ENCODE measurements at places on chromosomes 1 and 21.

GRCh38 chr1:55468142-55468795 lies 253.1 kb upstream of the USP24 start:
- no peak for DNase-seq

- DNase-seq = no peak
These were observed 683 bp downstream of the PPOX start for GRCh38 chr1:161166669-161167548.

DNA sequence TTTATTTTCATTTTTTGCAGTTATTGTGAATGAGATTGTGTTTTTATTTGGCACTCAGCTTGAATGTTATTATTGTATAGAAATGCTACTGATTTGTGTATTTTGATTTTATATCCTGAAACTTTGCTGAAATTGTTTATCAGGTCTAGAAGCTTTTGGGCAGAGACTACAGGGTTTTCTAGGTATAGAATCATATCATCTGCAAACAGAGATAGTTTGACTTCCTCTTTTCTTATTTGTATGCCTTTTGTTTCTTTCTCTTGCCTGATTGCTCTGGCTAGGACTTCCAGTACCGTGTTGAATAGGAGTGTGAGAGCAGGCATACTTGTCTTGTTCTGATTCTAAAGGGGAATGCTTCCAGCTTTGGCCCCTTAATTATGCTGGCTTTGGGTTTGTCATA lies 27.3 kb downstream of the ZNF691 start:
- DNase-seq = no peak

DNA sequence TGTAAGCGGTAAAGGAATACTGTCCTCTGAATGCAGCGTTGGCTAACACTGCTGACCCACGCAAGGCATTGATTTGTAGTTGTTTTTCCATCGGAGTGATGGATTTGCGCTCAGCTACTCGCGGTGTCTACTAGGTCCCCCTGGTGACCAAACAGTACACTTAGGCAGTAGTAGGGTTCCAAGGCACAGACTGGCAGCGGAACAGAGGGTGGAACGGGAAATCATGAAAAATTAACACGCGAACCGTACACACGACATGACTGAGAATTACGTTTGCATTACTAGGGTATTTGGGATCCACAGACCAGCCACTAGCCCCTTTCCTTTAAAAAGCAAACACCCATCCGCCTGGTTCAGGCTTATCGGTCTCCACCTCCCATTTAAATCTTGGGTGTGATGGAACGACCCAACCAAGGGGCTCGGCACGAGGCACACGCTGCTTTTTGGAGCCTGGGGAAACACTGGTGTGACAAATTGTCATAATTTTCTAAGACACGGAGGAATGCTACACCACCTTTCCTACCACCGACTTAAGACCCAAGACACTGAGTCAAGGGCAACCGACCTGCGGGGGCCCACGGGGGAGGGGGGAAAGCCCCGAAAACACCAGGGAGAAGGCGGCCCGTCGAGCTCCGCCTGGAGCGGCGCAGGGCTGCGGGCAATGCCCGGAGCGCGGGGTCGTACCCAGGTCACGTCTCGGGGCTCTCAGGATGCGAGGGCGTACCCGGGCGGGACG lies 699 bp downstream of the DIPK1A start:
- DNase-seq = no peak

DNA sequence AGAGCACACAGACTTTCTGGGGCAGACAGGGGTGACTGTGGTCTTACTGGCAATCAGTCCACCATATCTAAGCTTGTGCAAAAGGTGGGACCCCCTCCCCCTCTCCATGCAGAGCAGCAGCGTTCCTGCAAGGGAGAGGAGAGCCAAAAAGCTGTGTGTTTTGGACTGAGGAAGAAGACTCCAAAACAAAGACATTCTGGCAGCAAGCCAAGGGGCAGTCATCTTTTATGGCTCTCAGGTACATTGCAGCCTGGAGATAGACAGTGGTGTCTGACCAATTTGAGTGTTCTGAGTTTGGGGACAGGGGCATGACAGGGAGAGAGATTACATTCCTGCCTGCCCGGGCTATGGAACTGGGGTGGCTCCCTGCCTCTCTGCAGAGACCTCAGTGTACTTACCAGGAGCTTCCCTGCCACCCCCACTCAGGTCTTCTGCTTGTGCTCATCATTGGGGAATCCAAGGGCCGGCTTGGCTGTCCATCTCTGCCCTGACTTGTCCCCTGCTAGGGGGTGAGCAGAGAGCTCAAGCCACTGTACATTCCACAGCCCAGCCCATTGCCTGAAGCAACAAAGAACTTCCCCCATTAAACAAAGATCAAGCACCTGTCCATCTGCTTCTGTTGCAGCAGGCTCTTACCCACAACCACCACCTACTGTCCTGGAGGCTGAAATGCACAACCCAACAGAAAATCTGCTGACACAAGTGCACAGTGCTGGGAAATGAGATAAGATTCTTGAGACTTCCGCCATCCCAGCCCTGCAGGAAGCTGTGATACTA lies 131.1 kb downstream of the EVI5 start:
- DNase-seq = no peak

GRCh38 chr1:36590771-36591170 lies 108.1 kb upstream of the CSF3R start:
- no peak for DNase-seq

DNA sequence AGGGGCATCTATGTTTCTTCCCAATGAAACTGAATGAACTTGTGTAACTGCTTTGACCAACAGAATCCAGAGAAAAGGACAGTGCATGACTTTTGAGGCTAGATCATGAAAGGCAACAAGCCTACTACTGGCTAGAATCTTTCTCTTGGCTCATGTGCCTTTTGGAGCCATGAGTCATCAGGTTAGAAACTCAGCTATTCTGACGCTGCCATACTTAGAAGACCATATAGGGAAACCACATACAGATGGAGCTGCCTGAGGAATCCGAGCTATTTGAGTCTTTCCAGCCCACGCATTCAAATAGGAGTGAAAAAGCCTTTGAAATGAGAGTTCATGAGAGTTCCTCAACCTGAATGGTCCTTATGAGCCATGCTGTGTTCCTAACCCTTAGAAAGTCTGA lies 738.5 kb upstream of the CHRM3 start:
- DNase-seq = no peak

DNA sequence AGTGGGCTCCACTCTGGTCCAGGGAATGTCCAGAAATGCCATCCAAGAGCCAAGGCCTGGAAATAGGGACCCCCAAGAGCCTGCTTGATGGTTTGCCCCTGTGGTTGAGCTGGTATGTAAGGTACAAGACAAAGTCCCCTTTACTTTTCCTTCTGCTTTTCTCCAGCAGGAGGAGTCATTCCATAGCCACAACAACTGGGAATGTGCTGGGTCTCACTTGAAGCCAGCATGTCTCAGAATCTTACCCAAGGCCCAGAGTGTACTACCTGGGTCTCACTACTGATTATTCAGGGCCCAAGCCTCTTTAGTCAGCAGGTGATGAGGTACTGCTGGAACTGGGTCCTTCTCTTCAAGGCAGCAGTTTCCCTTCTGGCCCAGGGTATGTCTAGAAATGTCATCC lies 62.1 kb upstream of the CD55 start:
- no peak for DNase-seq

DNA sequence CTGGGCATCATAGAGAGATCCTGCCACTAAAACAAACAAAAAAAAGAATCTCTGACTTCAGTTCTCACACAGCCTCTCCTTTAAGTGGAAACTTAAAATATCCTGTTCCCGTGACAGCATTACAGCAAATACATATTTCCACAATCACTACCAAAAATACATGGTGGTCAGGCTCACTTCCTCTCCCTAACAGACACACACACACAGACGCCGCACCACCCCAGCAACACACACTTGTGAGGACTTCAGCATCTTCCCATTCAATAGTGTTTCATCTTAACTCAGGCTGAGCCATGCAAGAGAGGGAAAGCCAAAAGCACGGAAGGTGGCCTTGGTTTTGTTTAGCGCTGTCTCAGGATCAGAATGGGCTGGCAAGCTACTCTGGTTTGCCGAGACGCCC lies 21.9 kb downstream of the KIAA1614 start:
- DNase-seq = no peak

- DNase-seq = peak; percentile 24
These were observed 3.0 kb upstream of the SDE2 start for GRCh38 chr1:226001963-226002666.

- DNase-seq = no peak
These were observed 60.3 kb downstream of the UBE2T start for GRCh38 chr1:202281316-202282024.

GRCh38 chr1:202578565-202578964 lies 131.7 kb downstream of the SYT2 start:
- no peak for DNase-seq

DNA sequence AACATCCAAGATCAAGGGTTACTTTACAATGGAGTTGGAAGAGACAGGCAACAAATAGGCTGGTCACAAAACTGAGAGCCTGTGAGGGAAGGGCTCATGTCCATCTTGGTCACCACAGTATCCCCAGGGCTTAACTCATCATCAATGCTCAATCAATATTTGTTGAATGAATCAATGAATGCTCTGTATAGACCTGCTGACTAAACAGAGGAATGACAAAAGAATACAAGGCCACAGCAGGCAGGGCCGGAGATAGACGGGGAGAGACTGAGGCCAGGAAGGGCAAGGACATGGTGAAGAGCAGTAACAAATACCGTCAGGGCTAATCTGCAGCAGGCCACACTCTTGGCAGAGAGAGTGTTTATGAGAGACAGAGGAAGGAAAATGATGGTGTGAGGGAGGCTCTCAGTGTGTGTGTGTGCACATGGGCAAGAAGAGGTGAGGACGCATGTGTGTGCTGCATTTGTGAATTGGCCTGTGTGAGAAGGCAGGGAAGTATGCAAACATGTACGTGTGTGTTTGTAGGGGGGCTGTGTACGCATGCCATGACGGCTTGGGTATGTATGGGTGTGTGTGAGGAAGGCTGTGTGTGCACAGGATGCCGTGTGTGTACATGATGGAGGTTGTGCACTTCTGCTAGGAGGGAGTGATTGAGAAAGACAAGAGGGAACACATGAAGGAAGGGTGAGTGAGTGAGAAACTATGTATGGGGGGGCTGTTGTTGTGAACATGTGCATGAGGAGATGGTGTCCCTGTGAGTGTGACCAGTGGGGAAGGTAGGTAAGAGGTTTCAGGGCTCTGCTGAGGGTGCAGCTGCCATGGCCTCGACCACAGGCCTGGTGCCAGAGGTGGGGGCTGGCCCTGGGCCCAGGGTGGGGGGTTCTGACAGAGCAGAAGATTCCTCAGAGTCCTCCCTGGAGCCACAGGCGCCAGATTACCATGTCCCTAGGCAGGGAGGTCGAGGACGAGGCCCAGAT lies 15.4 kb downstream of the AHDC1 start:
- DNase-seq = no peak

GRCh38 chr1:161791904-161792655 lies 26.0 kb downstream of the ATF6 start:
- DNase-seq = no peak

GRCh38 chr1:178802873-178803272 lies 68.0 kb downstream of the ANGPTL1 start:
- no peak for DNase-seq

DNA sequence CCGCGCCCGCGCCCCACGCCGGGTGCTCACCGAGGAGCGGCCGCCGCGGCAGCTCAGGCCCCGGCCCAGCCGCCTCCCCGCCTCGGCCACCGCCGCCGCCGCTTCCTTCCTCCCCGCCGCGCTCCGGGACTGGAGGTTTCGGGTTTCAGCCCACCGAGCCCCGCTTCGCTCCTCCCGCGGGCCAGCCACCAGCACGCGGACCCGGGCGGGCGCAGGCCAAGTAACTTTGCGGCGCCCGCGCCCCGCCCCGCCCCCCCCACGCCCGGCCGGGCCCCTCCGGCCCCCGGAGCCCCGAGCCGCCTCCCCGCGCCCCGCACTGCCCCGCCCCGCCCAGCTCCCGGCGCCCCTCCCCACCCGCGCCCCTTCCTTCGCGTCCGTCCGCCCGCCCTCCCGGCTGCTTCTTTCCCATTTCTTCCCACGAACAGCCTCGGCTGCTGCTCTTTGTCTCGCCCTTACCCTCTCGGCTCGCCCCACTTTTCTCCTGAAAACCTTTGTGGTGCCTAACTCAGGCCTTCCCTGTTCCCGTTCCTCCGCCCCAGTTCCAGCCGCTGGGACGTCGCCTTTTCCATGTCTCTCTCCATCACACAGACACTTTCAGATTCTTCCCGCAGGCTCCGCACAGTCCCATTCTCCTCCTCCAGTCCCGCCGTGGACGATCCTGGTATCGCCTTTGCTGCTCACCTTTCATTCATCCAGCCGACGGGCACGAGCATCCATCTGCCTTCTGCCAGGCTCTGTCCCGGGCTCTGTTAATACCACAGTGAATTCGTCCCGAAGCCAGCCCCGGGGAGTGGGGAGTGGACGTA lies at the start of gene GPR161:
Gene GPR161, minus strand, starts transcription at position 222 of the 806 bp plus-strand sequence. CDS start 32,080 bp downstream, outside the sequence.
- DNase-seq = no peak

DNA sequence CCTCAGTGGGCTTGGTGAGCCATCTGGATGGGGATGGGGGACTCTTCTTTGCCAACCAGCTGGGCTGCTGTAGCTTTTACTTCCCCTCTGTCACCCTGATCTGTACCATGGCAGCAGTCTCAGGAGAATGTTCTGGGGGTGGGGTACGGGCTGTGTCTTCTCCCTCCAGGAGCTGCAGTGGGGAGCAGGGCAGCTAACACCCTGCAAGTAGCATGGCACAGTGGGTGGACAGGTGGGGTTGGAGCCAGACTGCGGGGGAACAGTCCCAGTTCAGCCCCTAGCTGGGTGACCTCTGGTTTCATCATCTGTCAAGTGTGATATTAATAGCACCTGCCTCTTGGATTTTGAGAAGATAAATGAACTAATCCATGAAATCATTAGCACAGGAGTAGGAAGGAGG lies 3.1 kb downstream of the NFASC start:
- no peak for DNase-seq
